Mammary epithelial cell (primary cell): ENCODE measurements at places on chromosomes 6 and 20.

DNA sequence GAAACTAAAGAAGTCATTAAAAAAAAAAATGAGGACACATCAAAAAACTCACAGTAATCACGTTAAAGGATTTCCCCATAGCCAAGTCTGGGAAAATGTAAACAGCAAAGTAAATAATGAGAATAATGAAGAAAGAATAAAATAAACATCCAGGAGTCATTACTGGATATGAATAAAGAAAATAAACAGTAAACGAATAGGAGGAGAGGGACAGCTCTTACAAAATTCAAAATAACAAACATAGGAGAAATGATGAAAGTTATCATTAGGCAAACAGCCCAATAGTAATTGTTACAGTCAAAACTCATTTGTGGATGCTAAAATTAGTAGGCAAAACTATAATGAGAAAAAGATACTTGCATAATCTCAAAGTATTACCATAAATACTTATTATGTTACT, 8.0 kb upstream of the UBD start:
- no peak for DNase-seq

DNA sequence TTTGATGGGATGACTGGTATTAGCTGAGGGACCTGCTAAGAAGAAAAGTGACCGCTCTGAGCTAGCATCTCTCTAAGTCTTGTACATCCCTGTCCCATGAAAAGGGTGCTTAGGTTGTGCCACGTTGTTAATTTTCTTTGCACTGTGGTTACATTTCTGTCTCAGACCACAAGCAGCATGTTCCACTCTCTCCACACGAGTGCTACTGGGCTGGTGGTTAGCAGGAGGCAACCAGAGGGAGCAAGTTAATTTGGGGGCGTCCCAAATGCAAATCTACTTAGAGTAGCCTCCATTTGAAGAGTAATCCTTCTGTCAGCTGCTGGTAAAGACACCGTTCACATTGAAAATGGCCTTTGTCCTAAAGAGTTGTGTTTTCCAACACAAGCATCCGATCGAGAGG, 3.4 kb upstream of the SCML4 start:
- DNase-seq = no peak

- DNase-seq = no peak
These were observed 33.2 kb downstream of the ENPP1 start for GRCh38 chr6:131840936-131841583.

DNA sequence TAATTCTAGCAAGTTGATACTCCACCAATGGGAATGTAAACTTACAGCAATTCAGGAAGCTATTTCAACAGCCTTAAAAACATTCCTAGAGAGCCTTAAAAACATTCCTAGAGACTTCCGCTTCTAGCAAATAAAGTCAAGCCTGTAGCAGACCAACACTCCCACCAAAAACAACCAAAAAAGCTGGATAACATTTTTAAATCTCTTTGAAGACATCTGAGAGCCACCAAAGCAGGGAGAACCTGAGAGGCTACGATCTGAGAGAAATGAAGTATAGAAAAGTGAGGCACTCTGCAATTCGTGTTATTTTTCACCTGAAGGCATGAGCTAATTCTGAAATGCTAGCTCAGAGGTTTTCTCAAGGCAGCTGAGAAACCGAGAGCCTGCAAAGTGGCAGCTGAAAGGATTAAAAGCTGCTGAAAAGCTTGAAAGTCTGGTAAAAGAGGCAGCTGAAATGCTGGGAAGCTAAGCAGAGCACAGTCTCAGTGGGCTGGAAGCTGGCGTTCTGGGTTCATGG, 20.9 kb downstream of the GPR63 start:
- DNase-seq = no peak

GRCh38 chr6:136427378-136427717, 122.9 kb downstream of the MAP7 start:
- DNase-seq = no peak

- DNase-seq = no peak
These were observed 28.5 kb downstream of the TRERF1 start for GRCh38 chr6:42423244-42423643.

DNA sequence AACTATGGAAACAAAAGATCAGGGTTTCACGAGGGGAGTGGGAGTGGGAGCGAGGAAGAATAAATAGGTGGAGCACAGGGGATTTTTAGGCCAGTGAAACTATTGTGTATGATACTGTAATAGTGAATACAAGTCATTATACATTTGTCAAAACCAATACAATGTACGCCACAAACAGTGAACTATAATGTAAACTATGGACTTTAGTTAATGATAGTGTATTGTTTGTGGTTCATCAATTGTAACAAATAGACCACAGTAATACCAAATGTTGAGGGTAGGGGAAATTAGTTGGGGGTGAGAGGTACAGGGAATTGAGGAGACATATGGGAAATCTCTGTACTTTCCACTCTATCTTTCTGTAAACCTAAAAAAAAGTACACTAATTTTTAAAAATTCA, 218.4 kb downstream of the FRK start:
- DNase-seq = no peak

GRCh38 chr6:10520468-10520867, 683 bp upstream of the GCNT2 start:
- DNase-seq = no peak

DNA sequence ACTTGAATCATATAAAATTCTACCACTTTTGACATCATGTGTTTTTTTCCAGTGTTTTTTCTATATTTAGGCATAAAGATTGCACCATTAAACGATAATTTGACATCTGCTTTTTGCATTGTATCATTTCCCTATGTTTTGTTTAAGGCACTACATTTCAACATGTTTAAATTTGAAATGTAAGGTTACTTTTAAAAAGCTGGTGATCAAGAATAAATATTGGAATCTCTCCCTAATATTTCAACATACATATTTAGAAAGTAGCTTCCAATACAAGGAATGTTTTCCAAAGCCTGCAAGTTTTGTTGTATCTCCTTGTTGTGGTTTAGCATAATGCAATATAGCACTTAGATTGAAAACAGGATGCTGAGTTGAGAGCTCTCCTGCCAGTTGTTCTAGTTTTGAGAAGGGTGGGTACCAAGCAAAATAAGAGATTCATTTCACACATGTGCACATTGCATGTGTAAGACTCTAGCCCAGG, 76.5 kb downstream of the SYNJ2 start:
- no peak for DNase-seq

DNA sequence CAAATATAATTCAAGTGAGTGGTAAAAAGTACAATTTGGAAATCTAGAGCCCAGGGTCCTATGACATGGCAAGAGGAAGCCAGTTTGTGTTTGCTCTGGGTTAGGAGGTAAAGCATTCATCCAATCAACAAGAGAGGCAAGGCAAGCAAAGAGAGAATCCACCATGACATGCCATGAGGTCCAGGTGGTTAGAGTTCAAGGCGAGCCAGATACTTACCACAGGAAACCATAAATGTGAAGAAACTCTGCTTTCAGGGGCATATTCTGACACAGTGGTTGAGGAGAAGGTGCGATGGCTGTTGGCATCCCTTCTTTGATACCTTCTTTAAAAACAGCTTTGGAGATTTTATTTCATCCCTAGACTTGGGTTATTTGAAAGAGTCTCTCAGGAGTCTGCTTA, 193.8 kb upstream of the MAN1A1 start:
- DNase-seq = no peak

GRCh38 chr6:15246217-15246665, 372 bp downstream of the JARID2 start:
- DNase-seq = peak; percentile 8

DNA sequence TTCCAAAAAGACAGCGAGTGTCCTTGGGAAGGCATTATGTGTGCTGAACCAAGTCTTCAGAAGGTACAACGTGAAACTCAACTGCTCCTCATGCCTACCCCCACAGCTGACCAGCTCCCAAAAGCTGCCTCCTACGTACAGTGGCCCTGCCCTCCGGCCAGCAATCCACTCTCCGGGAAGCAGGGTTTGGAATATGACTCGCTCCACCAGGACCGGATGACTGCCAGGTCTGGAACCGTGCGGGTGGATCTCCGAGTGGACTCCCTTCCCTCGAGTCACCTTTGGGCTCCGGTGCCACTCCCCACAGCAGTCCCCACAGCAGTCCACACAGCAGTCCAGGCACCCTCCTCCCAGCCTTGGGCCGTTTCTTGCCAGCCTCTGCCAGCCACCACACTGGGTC, 4.3 kb downstream of the ZBTB46 start:
- no peak for DNase-seq

GRCh38 chr6:10685092-10685915, 9.1 kb downstream of the C6orf52 start:
- no peak for DNase-seq

DNA sequence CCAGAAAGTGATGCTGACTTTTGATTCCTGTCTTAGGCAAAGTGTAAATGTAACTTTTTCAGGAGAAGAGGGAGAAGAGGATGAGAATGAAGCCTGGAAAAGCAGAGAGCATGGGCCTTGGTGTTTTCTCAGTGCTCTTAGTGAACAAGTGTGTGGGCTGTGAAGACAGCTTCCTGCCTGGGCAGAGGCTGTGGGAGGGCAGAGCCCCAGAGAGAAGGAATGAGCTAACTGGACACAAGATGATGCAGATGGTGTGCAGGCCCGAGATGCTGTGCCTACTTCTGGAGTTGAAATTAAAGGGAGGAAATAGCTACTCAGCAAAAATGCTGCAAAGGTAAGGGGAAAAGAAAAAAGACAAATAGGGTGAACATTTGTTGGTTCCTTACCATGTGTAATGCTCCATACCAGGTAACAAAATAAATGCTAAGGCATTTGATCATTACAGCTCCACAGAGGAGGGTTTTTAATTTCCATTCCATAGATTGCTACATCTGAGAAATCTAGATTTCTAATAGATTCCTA, 87.0 kb upstream of the CEP162 start:
- no peak for DNase-seq

GRCh38 chr6:154579046-154579445, 68.6 kb upstream of the CNKSR3 start:
- peak; percentile 70 for DNase-seq
